Right kidney (tissue), 9 donors: ENCODE measurements at places on chromosomes 4 and X.

GRCh38 chr4:168815379-168816345 is 194.4 kb downstream of the CBR4 start:
- DNase-seq, result peak; percentile 25

- DNase-seq, result peak; percentile 35
Measured at GRCh38 chr4:139629436-139630125, 36.0 kb upstream of the MGST2 start.

DNA sequence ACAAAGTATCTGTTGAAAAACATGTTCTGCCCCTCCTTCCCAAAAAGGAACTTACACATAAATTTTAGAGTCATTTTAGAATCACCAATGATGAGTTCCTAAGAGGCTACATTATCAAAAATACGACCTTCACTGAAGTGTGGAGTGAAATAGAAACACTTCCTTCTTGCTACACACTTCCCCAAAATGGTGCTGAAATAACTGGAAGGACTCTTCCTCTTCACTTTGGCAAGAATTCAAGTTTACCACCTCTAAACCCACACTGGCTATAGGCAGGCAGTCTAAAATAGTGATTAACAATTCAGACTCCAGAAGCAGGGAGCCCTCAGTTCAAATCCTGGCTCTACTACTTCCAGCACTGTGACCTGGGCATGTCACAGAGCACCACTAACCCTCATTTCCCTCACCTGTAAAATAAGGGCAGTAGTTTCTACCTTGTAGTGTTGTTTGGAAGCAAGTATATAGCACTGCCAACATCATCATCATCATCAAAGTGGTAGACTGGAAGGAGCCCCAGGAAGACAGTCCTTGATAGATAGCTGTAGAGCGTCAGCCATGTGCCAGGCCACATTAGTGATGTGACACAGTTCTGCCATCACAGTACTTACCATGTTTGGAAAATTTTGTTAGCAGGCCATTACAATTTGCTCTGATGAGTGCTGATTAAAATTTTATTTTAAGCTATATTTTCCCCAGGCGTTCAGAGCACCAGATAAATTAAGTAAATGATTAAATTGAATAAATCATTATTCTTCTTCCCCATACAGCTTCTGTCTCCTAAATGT is 103.3 kb downstream of the PARM1 start:
- no peak for DNase-seq

DNA sequence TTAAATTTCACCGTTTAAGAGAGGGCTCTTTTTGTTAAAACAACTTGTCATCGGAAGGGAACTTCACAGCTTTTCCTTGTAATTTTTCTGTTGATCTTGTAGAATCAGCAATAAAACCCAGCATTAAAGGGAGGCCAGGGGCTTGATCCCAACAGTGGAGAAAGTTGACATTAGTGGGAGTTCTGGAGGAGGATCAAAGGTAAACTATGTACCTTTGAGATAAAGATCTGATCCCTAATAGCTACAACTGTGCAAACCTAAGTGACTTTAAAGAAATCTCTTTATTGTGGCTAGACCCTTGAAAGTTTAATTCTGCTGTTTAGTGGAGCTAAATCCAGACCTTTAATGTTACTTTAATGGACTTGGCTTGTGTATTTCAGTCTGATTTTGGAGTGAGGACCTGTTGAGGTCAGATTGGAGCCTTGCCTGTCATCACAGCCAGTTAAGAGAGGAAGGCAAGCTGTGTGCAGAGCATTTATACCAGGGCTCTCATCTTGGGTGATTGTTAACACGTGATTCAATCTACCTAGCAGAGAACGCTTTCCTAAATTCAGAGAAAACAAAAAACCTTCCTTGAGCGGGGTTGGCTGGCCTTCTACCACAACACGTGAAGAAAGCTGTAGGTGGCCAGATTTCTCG is 1.7 kb downstream of the DOCK11 start:
- DNase-seq, result peak; percentile 5

- DNase-seq, result no peak
Measured at GRCh38 chr4:121796283-121796682, 4.8 kb upstream of the EXOSC9 start.

GRCh38 chrX:117335209-117335608 is 781.4 kb downstream of the KLHL13 start:
- no peak for DNase-seq

GRCh38 chrX:37862851-37863250 is 15.5 kb upstream of the DYNLT3 start:
- no peak for DNase-seq
